Dermis lymphatic vessel endothelial cell (primary cell): ENCODE measurements at places on chromosomes 3 and 15. TPM values are rescaled to one million over a fixed set of nuclear protein-coding genes. Genes with fewer than 3 reads are reported as not detected.

PTPRG gene
- 9.1 and 13.6 TPM in 2 replicates for total RNA-seq

DAZL gene
- not detected in 2 replicates for total RNA-seq

ZBTB20 gene
- 11.6 and 15.4 TPM in 2 replicates for total RNA-seq

NANOGP8 gene
- not detected in 2 replicates for total RNA-seq

ZPLD1 gene
- total RNA-seq = under 0.01 TPM in 1 of 2 replicates, not detected in the other

C2CD4B gene
- 15.6 and 20.8 TPM in 2 replicates for total RNA-seq
